ENCODE measurements at places on chromosomes 11 and 22. TPM values are rescaled to one million over a fixed set of nuclear protein-coding genes. Genes with fewer than 3 reads are reported as not detected.

OR4C5 gene
- not detected for total RNA-seq

HOATZ gene
- total RNA-seq = not detected

DNAJB7 gene
- not detected for total RNA-seq

LINC01488 gene
- total RNA-seq = not detected

TPH1 gene
- 0.07 TPM for total RNA-seq

OLFML1 gene
- total RNA-seq = not detected

ZNF70 gene
- 2.2 TPM for total RNA-seq

GNAZ gene
- 10.3 TPM for total RNA-seq

NECTIN1 gene
- 6.6 TPM for total RNA-seq

SYCE3 gene
- 1.0 TPM for total RNA-seq

TSSK2 gene
- not detected for total RNA-seq

APLNR gene
- not detected for total RNA-seq

OTUB1 gene
- total RNA-seq = 204 TPM

CLDN25 gene
- total RNA-seq = not detected

EMID1 gene
- total RNA-seq = 0.22 TPM

APOBEC3G gene
- total RNA-seq = 6.9 TPM

VSIG10L2 gene
- not detected for total RNA-seq

MRGPRX4 gene
- not detected for total RNA-seq

B4GALNT4 gene
- total RNA-seq = 13.9 TPM

ZP1 gene
- total RNA-seq = not detected

WT1 gene
- total RNA-seq = 3.0 TPM

SAA1 gene
- 69.7 TPM for total RNA-seq

OOSP2 gene
- not detected for total RNA-seq

TMEM45B gene
- 2.7 TPM for total RNA-seq

ADM gene
- 74.2 TPM for total RNA-seq

SPDYC gene
- not detected for total RNA-seq

PANX2 gene
- 0.07 TPM for total RNA-seq

KCNJ1 gene
- total RNA-seq = not detected

TMEM191C gene
- 3.8 TPM for total RNA-seq

KRTAP5-10 gene
- total RNA-seq = not detected

MYRF gene
- 25.0 TPM for total RNA-seq

C22orf15 gene
- total RNA-seq = 0.36 TPM

RASSF10 gene
- total RNA-seq = 3.0 TPM

AGBL2 gene
- 0.06 TPM for total RNA-seq

FADS3 gene
- 48.0 TPM for total RNA-seq

TIMM10 gene
- total RNA-seq = 89.1 TPM

SLC22A9 gene
- not detected for total RNA-seq

C11orf16 gene
- total RNA-seq = not detected

ZFTA gene
- total RNA-seq = 12.7 TPM

SLC25A18 gene
- not detected for total RNA-seq

OR5B21 gene
- total RNA-seq = not detected

Data from epithelial cell of proximal tubule (primary cell).